ENCODE measurements at places on chromosomes 5 and 9. TPM values are rescaled to one million over a fixed set of nuclear protein-coding genes. Genes with fewer than 3 reads are reported as not detected.

AQP7 gene
- not detected for total RNA-seq

PCDHB14 gene
- not detected for total RNA-seq

DNA sequence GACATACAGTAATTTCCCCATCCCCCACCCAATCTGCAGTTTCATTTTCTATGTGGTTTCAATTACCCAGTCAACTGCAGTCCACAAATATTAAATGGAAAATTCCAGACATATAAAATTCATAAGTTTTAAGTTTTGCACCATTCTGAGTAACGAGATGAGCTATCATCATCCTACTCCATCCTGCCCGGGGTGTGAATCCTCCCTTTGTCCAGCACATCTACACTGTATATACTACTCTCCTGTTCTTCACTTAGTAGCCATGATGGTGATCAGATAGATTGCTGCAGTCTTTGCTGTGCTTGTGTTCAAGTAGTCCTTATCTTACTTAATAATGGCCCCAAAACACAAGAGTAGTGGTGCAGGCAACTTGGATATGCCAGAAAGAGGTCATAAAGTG is 11.3 kb downstream of the OXCT1 start:
- no peak for DNase-seq

DNA sequence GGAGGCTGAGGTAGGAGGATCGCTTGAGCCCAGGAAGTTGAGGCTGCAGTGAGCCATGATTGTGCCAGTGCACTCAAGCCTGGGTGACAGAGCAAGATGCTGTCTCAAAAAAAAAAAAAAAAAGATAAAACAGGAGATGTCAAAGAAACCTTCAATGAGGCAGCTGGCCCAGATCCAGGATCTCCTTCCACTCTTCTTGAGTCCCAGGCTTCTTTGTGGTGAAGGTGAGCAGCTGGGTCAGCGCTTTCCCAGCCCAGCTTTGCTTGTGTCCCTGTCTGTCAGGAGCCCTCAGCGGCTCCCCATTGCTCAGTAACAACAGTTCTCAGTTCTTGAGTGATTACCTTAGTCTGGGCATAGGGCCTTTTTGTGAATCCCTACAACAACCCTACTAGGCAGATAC is 69.4 kb upstream of the PSD2 start:
- no peak for DNase-seq

DNA sequence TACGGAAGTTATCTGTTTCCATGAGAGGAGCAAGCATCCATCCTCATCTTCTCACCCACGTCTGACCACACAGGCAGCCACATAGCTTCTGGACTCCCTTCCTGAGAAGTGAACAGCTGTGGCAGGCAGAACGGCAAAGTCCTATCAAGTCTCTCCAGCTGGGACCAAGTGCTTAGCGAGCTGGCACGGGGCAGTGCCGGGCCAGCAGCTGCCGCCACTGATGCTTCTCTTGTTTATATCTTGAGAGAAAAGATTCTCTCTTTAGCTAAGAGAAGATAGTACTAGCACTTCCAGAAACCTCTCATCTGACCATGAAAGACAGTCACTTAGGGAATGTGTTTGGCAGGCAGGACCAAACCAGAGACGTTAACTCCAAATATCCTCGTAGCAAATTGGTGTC is 37.2 kb downstream of the PLAC8L1 start:
- no peak for DNase-seq

BHMT gene
- not detected for total RNA-seq

CCDC192 gene
- total RNA-seq = not detected

GRCh38 chr9:24035816-24036215 is 209.8 kb upstream of the ELAVL2 start:
- no peak for DNase-seq

- no peak for DNase-seq
These were observed 533.4 kb downstream of the CSNK1G3 start for GRCh38 chr5:124045412-124045811.

- DNase-seq = no peak
These were observed 117.0 kb downstream of the KIAA0825 start for GRCh38 chr5:94501365-94501764.

SPATA31A3 gene
- not detected for total RNA-seq

NPR3 gene
- 0.09 TPM for total RNA-seq

GRCh38 chr9:98943682-98944056 is at the start of gene COL15A1:
Gene COL15A1 (plus strand): TSS chr9:98943907. CDS start chr9:98944062, 155 bp downstream.
- no peak for DNase-seq

DNA sequence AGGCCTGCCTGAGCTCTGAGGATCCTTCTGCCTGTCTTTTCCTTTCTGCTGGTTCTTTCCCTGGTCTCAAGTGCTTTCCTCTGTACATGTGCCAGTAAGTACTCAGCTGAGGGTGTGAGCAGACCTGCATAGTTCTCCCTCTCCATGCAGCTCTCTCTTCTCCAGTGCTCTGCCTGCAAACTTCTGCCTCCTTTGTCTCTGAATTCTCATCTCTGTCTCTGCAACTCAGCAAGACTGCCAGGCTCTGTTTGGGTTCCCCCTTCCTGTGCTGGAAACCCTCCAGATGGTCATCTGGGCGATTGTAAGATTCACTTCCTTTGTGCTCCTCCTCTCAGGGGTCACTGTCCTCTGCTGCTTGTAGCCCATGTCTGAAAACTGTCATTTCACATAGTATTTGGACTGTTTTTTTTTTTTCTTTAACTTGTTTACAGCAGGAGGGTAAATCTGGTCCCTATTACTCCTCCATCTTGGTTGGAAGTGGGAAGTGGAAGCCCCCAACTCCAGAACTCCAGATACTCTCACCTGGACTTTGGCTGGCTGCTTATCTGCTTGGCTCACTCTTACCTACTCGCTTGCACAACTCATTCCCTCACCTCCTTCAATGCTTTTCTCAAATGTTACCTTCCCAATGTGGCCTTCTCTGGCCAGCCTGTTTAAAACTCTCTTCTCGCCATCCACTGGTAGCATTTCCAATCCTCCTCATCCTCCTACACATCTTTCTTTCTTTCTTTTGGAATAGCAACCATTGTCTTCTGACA is 175.3 kb upstream of the TBC1D2 start:
- DNase-seq = no peak

GRCh38 chr9:89474939-89475338 is 23.0 kb downstream of the SEMA4D start:
- DNase-seq = peak; percentile 5

CLIC3 gene
- not detected for total RNA-seq

NR4A3 gene
- 26.7 TPM for total RNA-seq

- no peak for DNase-seq
These were observed 355.9 kb downstream of the ADAMTS6 start for GRCh38 chr5:65125591-65126541.

UNC13B gene
- 2.7 TPM for total RNA-seq

APBA1 gene
- total RNA-seq = 0.16 TPM

DNA sequence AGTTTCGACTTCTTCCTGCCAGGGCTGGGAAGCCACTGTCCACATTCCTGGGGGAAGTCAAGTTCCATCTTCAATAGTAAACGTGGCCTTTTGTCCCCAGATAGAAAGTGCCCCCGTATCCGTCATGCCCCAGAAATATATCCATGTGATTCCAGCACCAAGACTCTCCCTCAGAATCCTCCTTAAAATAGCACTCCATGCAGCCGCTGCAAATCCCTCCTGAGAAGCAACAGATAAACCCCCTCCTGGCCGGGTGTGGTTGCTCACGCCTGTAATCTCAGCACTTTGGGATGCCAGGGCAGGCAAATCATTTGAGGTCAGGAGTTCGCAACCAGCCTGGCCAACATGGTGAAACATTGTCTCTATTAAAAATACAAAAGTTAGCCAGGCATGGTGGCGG is 126.1 kb downstream of the OLFM1 start:
- no peak for DNase-seq

DNA sequence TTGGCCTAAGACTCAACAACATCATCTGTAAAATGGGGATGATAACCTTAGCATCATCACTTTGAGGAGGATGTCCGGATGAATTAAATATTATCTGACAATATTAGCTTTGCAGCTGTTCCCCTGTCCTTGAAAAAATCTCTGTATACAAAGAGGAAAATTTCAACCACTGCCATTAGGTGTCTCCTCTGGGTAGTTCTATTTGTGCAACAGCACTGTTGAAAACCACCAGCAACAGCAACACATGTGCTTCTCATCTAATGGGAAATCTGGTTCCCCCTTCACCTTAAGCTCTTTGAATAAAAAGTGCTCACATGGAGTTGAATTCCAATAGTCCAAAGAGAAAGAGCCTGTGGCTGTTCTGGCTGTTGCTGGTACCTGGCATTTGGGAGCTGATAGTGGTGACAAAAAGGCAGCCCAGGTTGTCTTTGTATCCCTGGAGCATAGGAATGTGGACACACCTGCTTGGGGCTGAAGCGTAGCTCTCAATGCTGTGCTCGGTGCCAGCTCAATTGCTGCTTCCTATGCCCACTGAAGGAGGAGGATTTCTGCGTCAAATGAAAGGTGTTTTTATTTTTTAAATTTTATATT is 322.1 kb upstream of the MSX2 start:
- no peak for DNase-seq

DNA sequence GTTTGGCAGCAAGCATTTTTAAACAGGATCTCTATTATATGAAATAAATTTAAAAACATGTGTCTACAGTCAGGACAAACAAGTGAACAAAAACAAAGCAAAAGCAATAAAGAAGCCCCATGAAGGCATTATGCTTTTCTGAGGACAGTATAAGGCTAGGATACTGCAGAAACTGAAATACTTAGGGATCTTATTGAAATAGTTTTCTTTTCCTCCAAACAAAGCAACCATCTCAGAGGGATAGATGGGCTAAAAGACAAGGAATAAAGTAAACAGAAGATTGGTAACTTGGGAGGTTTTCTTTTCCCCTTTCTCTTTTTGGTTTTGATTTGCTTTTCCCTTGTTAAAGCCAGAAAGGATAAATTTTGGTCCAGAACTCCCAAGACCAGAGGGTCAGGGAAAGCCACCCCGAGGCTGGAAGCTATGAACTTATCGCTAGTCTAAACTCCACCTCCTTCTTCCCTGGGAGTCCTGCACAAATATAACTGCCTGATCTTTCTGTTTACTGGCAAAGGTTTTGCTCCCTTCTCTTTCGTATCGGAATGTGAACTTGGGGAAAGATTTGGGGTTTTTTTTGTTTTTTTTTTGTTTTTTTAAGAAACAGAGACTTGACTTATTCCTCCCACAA is 164.0 kb downstream of the GHR start:
- no peak for DNase-seq

LCNL1 gene
- total RNA-seq = not detected

GRCh38 chr9:95450171-95451064 is 66.4 kb downstream of the PTCH1 start:
- DNase-seq = no peak

DNA sequence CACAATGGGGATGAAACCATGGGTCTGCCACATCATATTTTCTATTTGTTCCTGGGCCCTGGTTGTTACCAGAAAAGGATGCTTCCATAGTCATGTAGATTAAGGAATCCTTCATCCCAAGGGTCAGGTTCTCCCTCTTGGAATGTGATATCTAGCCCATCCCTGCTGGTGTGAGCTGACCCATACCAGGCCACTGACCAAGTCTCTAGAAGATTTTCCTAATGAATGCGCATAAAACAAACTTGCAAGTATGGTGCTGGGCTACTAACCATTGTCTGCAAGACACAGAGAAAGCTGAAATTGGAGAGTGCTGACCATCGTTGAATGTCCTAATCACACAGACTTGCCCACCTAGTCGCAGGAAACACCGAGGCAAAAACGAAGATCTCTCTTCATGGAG is 972.6 kb downstream of the EFNA5 start:
- no peak for DNase-seq

GARIN3 gene
- 0.79 TPM for total RNA-seq
